Fibroblast of skin of scalp (primary cell): ENCODE measurements at places on chromosomes 11 and 22.
A peak's percentile ranks its signal among the peaks of the same experiment; 100 is the strongest.

DNA sequence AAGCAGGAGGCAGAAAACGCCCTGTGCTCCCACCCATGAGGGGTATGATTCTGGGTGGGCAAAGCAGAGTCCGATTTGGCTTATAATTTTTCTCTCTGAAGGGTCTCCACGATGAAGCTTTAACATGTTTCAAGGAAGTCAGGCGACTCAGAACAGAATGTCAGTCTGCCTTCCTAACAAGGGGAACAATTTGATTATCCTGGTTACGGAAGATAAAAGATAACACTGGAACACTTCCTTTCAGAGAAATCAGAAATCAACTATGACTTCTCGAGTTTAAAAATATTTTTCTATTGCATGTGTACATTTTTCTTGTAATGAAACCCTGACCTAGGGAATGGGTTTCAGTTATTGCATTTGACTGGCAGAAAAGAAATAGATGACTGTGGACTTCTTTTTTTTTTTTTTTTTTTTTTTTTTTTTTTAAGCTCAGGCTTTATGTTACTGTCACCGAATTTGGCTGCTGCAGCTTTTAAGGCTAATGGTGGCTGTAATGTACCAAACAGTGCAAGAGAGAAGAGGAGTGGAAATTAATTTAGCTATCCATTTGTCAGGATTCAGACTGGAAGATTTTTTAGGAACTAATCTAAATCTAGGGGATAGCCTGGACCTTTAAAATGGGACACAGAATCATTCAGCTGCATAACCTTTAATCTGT lies 297.7 kb downstream of the CADM1 start:
- DNase-seq, result no peak

- DNase-seq, result peak; percentile 3
Observed at GRCh38 chr11:84408946-84409411, 1122.8 kb upstream of the CCDC90B start.

- DNase-seq, result peak; percentile 96
Observed at GRCh38 chr11:85772695-85773094, 38.2 kb downstream of the SYTL2 start.

DNA sequence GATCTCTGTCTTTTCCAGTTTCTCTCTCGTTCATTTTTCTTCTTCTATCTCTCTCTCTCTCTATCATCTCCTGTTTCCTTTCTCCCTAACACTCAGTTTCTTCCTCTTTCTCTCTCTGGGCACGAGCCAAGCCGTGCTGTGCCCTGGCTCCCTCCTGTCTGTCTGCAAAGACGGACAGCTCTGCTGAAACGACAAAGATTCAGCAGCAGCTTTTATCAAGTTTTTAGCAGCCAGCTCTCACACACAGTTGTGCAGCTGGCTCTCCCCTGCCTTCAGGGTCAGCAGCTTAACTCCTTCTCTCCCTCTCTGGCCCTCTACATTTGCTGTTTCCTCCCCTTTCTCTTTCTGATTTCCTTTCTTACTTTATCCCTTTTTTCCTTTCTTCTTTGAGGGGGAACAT lies 352.0 kb upstream of the MPPED2 start:
- DNase-seq, result no peak

- DNase-seq, result no peak
Observed at GRCh38 chr11:46594374-46594700, 514 bp upstream of the AMBRA1 start.

- DNase-seq, result peak; percentile 99
Observed at GRCh38 chr11:95877291-95877690, 46.6 kb downstream of the MTMR2 start.

DNA sequence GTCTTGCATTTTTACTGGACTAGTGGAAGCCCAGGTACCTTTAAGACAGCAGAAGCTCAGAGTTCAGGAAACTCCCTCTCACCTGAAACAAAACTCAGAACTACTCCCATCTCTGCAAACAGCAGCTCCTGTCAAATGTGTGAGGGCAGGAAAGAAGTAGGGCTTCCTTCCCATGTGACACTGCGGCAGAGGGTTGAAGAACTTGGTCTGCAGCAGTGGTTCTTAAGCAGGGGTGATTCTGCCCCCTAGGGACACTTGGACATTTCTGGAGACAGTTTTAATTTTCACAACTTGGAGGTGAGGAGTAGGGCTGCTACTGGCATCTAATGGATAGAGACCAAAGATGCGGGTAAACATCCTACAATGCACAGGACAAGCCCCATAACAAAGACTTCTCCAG lies 63.4 kb downstream of the RCN1 start:
- DNase-seq, result peak; percentile 39

GRCh38 chr11:62728171-62728988 lies at the start of gene TTC9C:
Gene TTC9C, plus strand, starts transcription at chr11:62728486. Its CDS starts 363 bp downstream, at chr11:62728849.
- peak; percentile 90 for DNase-seq

DNA sequence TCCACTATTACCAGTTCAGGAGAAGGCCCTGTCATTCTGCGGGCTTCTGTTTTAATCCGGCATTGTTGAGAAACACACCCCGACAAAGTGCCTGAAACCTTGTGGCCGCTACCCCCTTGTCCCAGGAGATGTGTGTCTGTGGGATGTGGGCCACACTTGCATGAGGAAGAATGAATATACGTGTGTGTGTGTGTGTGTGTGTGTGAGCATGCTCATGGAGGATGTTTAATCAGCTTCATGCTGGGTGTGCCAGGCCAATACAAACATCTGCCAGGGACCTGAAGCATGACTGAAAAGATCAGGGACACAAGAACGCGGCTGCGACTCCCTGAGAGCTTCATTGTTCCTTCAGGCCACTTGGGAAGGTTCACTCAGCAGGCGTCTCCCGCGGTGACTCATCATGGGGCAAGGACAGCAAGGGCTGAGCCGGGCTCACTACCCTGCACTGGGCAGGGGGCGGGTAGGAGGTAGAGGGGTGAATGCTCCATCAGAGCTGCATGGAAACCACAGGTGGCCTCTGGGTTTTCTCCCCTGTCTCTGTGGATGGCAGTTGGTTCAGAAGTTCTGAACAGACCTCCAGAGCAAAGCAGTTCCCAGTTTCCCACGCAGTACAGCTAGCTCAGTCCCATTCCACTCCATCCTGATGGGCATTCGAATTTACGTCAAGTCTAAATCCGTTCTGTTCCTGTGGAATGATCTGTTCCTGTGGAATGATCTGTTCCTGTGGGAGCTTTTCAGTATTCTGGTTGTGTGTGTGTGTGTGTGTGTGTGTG lies 7.0 kb upstream of the MALAT1 start:
- peak; percentile 99 for DNase-seq

DNA sequence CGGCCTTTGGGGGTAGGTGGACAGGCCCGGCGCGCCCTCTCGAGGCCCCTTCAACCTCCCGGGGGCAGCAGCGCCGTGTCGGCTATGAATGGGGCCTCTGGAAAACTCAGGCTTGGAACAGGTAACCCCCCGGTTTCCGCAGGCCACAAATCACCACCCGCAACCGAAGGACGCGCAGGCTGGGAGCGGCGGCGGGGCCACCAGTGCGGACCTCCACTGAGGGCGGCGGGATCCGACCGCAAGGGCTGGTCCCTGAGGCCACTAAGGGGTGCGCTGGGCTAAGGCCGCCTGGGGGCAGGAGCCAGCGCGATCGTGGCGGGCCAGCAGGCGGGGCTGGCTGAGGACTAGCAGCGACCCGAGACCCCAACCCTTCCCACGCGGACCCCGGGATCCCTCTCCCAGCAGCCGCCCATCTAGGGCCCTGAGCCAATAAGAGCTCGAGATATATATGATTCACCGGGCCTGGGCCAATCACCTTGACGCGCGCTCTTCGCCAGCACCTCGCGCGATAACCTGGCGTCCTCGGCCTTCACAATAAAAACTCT lies 609 bp upstream of the ATF4 start:
- peak; percentile 100 for DNase-seq

DNA sequence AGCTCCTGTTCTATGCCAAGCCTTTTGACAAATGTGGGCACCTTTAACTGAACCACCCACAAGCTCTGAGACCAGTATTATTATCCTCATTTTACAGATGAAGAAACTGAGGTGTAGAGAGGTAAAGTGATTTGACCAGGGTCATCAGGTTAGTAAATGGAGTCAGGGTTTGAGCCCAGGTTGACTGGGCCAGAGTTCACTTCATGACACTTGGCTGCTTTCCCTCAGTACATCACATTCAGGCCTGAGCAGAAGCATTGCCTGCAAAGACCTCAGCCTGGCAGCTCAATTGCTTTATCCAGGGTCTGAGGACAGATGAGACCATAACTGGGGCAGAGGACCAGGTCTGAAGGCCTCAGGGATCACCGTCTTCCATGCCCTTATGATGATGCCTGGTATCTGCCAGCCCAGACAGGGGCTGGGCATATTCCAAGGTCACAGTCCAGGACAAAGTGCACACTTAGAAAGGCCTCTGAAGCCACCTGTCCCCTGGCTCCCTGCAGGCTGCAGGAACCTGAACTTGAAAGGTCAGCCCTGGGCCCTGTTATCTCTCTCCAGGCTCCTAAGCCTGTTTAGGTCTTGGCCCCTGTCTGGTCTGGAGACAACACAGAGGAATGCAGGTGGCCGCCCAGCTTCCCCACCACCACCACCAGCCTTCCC lies 32.0 kb downstream of the POU2AF3 start:
- no peak for DNase-seq

- no peak for DNase-seq
Observed at GRCh38 chr22:17772249-17772957, 1.9 kb downstream of the BID start.

GRCh38 chr22:29230972-29231875 lies 25.5 kb downstream of the EMID1 start:
- no peak for DNase-seq

DNA sequence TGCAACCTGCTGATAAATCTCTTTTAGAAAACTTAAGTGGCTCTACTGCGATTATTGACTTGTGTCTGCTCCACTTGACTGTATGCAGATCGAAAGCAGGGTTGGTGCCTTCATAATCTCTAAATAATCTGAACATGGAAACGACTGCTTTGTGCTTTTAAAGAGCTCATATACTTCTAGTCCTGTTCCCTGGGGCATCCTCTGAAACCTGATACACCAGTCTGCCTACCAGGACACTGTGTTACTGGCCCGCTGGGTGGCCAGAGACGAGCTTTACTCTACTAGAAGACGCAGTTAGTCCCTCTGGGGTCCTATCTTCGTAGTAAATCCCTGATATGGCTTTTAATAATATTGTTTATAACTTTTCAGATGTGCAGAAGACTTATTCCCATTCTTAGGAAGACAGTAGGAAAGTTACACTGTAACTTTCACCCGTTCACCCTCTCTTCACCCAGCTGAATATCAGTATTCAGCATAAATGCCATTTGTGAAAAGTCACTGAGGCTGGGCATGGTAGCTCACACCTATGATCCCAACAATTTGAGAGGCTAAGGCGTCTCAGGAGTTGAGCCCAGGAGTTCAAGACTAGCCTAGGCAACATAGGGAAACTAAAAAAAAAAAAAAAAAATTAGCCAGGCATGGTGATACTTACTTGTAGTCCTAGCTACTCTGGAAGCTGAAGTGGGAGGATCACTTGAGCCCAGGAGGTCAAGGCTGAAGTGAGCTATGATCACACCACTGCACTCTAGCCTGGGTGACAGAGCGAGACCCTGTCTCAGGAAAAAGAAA lies 9.0 kb upstream of the HTR3B start:
- DNase-seq, result no peak

GRCh38 chr22:39206491-39206890 lies 38.3 kb downstream of the PDGFB start:
- no peak for DNase-seq

- DNase-seq, result no peak
Observed at GRCh38 chr11:29490938-29491337, 525.9 kb downstream of the KCNA4 start.

DNA sequence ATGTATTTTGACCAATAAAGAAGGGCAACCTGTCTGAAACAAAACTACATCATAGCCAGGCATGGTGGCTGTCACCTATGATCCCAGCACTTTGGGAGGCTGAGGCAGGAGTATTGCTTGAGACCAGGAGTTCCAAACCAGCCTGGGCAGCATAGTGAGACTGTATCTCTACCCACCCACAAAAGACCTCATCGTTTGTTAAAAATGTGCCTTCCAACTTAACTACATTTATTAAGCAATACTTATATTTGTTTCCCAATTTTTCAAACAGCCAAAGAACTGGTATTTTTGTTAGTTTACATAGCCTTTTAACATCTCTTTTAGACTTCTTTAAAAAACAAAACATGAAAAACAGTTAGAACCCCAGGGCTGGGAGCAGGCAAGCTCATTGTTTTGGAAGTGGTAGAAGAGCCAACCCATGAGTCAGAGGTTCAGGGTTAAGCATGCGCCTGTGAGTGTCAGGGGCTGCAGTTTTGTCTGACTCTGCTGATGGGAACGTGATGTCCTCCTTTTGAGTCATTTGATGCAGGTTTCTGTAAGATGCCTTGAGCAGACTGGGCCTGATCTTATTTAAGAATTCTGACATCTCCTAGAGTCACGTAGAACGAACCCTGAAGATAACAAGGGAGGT lies 53.9 kb upstream of the CRTAM start:
- DNase-seq, result peak; percentile 81

DNA sequence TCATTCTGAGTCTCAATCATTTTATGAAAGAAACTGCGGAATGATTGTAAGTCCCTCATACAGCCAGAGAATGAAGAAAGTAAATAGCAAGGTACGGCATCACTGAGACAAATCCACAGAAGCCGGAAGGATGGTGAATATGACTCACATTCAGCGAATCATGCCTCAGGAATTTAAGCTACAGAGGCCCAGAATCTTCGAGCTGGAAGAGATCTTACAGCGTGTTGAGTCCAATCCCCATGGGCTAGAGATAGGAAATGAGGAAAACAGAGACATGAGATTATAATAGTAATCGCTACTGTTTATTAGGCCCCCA lies 173.2 kb downstream of the KIF18A start:
- DNase-seq, result peak; percentile 97

- no peak for DNase-seq
Observed at GRCh38 chr11:17640493-17641164, 78.7 kb upstream of the MYOD1 start.

DNA sequence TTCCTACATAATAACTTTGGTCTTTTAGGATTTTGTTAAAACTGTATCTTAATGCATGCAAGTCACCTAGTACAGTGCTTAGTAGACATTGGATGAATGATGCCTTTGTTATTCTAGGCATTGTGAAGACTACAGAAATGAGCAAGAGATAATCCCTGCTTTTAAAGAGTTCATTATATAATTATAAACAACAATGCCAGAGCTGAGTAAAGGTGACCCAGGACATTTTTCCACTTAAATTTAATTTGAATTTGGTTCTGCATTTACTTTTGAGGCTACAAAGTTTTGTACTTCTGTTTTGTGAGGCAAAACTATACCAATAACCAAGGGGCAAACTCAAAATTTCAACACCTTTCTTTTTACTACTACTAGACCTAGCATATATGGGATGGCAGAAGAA lies 182.0 kb upstream of the SESN3 start:
- no peak for DNase-seq
